Kidney (tissue), 22 donors: ENCODE measurements at places on chromosomes 16 and 17. TPM values are rescaled to one million over a fixed set of nuclear protein-coding genes. Genes with fewer than 3 reads are reported as not detected.

Gene IGSF6
- polyA plus RNA-seq, result 1.1 TPM

Gene KCNJ2
- 0.71 TPM for polyA plus RNA-seq

Gene SECTM1
- 15.4 TPM for polyA plus RNA-seq

Gene KCNH4
- polyA plus RNA-seq, result not detected

Gene HSD11B2
- 1,022 TPM for polyA plus RNA-seq

Gene KIF2B
- polyA plus RNA-seq, result not detected

Gene GPR142
- polyA plus RNA-seq, result not detected

Gene CCL1
- polyA plus RNA-seq, result not detected

Gene PRM3
- polyA plus RNA-seq, result not detected
